Stimulated activated CD8-positive, alpha-beta memory T cell treated with anti-CD3 and anti-CD28 coated beads, Interleukin-15, amount 100 ng/mL, for 4 hours (primary cell): ENCODE measurements at places on chromosomes 2 and 18.

GRCh38 chr2:143553261-143553660, 424.0 kb downstream of the ARHGAP15 start:
- DNase-seq, result no peak

- DNase-seq, result no peak
These were observed 128.9 kb upstream of the ITGB6 start for GRCh38 chr2:160328811-160329527.

DNA sequence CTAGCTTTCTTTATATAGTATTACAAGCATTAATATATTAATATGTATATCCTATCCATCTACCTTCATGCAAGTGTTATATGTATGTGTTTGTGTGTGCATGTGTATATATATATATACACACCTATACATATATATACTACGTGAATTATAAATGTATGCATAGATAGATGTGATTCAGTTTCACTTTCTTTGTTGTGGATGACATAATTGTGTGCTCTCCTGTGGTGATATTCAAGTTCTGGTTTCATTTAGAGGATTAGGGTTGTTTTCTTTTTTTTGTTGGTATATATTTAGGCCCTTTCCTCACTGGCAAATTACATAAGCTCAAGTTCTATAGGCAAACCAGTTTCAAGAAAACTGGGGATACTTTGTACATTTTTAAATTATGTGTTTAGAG, 225.7 kb upstream of the FANCL start:
- no peak for DNase-seq

DNA sequence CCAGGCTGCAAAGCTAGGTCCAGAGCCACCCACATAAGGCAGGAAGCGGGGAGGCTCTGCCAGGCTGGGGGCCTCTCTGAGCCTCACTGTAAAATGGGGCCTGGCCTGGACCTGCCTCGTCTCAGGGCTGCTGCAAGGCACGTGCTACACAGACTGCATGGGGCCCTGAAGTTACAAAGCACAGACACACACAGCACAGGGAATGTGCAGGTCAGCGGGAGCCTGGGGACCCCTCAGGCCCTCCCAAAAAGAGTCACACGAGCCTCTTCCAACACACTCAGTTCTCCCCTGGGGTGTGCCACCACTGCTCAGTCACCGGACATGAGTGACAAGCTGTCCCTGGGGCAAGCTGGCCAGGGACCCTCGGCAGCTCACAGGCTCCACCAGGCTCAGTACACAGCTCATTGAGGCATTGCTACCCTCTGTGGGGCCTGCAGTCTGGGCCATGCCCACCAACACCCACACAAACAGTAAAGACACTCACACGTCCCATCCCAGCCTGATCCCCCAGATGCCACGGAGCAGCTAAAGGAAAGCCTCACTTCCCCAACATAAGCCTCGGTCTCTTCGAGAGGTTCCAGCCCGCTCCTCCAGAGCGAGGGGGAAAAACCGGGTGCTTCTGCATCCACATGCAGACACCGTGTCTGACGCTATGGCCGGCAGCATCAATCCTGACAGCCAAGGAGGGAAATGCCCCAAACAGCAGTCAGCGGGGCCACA, 33.7 kb downstream of the BOK start:
- no peak for DNase-seq

DNA sequence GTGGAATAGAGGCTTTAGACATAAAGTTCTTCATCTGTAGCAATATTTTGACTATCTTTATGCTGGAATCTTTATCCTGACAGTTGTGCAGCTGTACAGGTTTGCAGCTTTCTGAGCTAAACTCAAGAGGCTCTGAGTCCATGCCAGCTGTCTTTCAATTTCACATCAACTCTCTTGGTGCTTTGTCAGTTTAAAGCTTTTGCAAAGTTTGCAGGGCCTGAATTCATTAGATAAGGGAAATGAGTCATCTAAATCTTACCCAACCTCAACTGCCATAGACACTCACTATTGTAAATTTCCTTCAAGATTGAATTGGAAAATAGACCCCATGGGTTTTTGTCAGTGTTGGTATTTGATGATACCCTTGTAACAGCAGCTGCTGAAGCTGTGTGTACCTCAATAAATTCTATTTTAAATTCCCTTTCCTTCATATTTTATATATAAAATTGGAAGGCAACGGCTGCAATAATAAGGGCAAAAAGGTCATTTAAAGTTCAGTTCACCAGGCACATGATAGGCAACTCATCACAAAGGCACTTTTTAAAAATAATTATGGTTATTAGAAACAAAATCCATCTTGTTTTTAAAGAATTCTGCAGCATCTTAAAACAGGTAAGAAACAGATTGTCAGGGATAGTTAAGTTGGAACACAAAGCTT, 169.9 kb upstream of the SLC39A10 start:
- no peak for DNase-seq

GRCh38 chr2:236968880-236969534, 116.7 kb upstream of the COPS8 start:
- DNase-seq, result no peak

DNA sequence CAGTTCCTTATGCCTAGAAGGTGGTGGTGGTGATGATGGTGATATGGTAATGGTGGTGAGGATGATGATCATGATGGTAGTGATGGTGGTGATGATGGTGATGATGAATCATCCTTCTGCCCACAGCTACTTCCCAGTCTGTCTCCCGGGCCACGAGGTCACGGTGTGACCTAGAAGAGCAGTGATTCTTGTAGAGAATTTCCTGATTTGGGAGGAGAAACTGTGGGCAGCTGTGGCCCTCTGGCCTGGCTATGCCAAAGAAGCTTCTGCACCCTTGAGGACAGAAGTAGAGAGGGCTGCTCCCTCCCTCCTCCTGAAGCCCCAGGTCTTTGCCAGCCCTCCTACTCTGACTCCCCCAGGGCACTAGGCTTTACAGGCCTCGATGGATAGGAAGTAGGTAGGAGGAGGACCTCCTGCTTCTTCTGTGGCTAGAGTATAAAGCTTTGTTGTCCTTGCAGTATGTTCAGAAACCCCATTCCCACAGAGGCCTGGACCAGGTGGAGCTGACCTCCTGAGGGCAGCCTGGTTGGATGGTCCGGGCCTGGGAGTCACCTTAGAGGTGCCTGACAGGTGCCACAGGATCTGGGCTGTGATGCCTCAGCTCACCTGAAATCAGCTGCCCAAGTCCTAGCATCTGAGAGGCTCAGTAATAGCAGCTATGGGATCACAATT, 57.9 kb upstream of the EPAS1 start:
- no peak for DNase-seq

- DNase-seq, result no peak
These were observed 69.8 kb downstream of the DHRS9 start for GRCh38 chr2:169139145-169139544.

DNA sequence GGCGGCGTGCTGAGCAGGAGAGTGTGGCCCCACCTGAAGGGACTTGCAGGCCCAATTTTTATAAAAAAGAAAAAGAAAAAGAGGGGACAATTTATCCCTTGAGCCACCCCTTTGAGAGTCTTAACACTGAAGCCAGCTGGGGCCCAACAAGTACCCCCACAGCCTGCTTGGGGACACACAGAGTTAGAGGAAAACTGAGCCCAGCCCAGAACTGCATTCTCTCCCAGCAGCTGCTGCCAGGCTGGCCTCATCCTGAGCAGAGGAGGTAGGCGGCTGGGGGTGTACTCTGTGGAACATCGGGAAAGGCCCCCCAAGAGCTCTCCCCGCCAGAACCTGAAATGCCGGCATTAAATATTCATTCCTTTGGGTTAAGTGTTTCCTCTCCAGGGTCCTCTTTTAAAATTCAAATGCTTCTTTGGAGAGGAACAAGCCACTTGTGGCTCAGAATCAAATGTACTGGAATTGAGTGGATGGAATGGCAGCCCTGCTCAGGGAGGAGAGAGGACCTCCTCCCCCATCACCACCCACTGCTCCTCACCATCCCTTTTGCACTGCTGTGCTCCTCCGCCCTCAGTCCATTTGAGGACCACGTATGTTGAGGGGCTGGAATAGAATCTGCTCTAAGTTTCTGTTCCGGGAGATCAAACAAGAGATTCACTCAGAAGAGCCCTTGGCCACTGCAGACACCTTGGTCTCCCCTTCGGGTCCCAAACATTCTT, 45.6 kb downstream of the C1QL2 start:
- DNase-seq, result no peak

DNA sequence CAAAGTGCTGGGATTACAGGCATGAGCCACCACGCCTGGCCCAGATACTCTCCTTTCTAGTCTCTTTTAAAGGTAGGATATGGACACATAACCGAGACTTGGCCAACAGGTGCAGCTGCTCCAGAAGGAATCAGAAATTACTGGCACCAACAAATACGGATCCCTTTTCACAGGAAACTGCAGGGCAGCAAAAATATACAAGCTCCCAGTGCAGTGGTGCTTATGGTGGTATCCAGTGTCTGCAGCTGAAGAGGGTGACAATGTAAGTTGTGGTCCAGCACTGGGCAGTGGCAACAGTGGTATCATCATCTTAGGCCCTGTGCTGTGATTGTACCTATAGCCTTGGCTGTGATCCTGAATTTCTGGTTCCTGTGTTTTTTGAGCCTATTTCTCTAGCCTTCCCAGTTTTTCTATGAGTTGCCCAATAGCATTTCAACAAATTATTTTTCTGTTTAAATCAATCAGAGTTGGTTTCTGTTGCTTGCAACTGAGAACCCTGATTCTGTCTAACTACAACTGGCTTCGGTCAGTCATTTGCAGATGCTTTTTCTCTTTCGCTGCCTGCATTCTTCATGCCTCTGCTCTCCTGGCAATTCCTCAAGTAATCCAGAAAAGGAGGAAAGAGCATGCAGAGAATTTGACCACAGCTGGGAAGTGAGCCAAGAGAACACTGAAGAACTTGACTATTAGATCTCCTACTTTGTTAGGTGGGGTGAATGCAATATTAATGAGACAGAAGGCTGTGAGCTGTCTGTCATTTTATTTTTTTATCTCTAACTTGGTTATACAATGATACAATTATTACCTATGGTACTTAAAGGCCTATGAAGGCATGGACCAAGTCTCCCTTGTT, 30.8 kb upstream of the EML4 start:
- no peak for DNase-seq
